Non-pigmented ciliary epithelial cell (primary cell): ENCODE measurements at places on chromosomes 16 and 17.

GRCh38 chr17:78176548-78177025 is 8.2 kb downstream of the SYNGR2 start:
- DNase-seq: no peak

DNA sequence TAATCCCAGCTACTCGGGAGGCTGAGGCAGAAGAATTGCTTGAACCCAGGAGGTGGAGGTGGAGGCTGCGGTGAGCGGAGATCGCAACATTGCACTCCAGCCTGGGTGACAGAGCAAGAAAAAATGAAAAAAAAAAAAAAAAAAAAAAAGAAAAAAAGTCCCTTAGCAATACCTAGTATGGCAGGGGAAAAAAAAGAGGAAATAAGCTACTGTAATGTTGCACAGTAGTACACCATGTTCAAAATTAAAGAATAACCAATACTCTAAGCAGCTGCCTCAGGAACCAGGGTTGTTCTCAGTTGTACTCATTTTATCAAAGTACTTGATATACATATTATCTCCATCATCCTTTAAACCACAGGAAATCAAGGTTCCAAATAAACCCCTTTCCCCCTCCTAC is 17.3 kb upstream of the TXNDC11 start:
- no peak for DNase-seq

GRCh38 chr16:1424028-1424427 is 3.5 kb upstream of the UQCC4 start:
- DNase-seq: no peak

GRCh38 chr17:60390925-60391470 is 935 bp downstream of the USP32 start:
- no peak for DNase-seq
